ENCODE measurements at places on chromosomes 12 and 14.

- peak; percentile 80 for DNase-seq
Observed at GRCh38 chr12:124545508-124546418, 21.6 kb downstream of the NCOR2 start.

DNA sequence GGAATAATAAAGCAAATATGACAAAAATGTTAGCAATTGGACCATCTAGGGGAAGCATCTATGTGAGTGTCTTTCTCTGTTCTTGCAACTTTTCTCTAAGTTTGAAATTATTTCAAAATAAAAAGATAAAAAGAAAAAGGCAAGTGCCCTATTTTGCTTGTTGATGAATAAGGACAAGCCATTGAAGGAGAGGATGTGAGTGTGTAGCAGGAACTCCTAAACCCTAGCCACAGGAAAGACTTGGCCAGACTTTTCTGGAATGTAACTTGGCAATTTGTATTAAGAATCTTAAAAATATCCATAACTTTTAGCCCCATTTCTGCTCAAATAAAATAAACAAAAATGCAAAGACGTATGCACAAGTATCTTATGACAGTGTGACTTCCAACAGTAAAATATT is 279.4 kb downstream of the CACNA1C start:
- DNase-seq = no peak

DNA sequence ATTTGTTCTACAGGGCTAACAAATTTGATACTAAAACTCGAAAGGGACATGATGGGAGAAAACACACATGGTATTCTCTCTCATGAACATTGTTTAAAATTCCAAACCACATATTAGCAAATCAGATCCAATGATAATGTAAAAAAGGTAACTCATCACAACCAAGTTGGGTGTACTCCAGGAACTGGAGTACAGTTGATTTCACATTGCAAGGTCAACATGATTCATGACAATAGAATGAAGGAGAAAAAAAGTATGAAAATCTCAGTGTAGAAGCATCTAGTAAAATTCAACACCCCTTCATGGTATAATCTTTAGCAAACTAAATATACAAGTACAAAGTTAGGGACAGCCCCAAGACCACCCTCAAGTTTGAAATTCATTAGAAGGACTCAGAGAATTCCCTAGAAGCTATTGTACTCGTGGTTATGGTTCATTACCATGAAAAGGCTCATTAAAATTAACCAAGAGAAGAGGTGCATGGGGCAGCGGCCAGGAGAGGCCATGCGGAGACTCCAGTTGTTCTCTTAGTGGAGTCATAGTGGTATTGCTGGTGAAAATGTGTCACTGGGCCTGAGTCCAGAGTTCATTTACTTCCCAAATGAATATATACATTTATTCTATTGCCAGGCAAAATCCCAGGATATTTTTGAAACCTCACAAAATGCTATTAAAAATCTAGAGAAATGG is 3.1 kb upstream of the CDCA4 start:
- DNase-seq = no peak

DNA sequence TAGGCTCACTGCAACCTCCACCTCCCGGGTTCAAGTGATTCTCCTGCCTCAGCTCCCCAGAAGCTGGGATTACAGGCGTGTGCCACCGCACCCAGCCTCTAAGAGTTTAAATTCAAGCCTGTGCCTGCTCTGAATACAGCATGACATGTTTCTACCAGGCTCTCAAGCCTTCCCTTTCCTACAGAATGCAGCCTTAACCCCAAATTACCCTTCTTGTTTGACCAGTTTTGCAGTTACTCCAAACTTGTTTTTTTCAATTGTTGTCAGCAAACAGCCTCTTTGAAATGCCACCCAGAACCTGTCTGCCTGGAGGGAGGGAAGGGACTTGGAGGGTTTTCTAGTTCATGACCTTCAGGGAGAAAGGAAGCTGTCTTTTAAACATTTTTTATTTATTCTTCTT is 15.4 kb downstream of the GLTP start:
- DNase-seq = no peak

DNA sequence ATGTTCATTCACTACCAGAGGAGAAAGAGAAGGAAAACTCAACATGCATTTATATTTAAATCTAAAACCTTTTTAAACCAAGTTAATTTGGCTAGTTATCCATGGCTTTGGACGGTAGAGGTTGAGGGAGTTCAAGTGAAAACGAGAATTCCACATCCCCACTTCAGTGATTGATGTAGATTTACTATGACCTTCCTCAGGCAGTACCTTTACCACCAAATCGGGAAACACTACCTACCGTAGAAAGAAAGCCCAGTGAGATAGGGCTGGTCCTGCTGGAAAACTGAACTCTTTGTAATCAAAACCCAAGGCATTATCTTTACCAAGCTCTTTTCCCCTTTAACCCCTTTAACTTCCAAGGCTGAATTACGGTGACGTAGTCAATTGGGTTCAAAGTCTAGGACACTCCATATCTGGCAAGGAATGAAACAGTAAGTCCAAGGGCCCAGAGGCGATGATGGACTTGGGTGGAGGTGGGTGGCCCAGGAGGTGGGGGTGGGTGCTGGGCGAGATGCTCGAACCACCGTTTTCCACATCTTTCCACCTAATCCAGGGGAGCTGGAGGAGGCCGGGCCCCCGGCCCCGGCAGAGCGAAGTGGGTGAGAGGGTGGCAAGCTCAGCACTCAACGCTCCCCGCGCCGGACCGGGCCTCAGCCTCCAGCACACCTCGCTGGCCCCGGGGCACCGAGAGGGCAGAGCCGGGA is 618 bp downstream of the SEC23A start:
- DNase-seq = no peak

DNA sequence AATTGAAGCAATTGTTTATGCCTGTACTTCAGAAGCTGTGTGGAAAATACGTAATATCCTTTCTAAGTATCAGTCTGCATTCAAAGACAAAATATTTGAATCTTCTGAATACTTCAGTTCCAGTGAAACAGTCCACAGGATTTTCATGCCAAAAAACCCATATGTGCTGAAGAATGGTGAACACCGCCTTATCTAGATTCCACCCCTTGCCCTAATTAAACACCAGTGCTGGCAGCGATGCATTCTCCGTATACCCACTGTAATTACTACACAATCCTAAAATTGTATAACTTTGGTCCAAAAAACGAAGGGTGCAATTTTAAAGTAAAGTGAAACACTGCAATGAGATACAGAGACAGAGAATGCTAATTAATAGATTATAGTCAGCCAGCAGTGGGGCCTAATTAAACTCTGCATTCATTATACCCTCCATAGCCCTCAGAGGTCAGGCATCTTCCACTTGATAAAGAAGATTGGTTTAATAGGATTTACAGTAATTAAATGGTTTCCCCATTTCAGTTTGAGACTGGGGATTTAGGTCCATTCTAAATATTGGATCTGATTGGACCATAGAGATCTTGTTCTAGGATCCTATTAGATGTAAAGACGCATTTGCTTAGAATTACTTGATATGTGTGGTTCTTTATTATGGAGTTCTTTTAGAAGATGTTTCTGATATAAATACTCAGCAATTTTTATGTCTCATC is 43.9 kb downstream of the ERC1 start:
- DNase-seq = no peak

- no peak for DNase-seq
Observed at GRCh38 chr12:53343969-53344368, 7.8 kb upstream of the SP7 start.

- no peak for DNase-seq
Observed at GRCh38 chr12:100877776-100878175, 83.2 kb downstream of the ANO4 start.

DNA sequence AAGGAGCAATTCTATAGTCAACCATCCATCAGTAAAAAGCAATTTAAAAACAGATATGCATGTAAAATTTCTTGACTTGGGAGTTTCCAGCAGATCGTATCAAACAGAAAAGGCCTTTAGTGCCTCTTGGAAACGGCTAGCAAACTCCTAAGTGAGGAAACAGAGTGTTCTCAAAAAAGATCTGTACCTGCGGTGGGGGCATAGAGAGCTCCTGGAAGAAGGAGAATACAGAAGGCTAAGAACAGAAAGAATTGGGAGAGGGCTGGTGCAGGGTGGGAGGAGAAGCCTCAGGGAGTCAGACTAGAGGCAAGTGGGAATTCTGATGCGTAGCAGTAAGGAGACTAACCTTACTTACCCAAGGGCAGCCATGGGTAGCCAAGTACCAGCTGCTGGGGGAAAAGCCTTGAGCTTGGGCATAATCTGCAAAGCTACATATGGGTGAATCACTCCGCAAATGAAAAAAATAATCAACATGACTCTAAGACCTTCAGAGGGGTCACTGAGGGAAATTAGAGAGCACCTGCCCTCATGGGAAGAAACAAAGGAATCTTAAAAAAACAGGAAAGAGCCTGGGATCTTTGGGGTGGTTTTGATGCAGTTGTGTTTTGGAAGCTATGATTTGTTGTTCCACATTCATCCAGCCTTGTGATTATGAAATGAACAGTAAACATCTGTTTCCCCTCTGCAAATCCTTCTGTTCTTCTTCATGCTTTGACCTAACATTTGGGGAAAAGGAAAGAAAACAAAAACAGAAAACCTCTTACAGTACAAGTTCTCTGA is 10.4 kb downstream of the RHOJ start:
- no peak for DNase-seq

DNA sequence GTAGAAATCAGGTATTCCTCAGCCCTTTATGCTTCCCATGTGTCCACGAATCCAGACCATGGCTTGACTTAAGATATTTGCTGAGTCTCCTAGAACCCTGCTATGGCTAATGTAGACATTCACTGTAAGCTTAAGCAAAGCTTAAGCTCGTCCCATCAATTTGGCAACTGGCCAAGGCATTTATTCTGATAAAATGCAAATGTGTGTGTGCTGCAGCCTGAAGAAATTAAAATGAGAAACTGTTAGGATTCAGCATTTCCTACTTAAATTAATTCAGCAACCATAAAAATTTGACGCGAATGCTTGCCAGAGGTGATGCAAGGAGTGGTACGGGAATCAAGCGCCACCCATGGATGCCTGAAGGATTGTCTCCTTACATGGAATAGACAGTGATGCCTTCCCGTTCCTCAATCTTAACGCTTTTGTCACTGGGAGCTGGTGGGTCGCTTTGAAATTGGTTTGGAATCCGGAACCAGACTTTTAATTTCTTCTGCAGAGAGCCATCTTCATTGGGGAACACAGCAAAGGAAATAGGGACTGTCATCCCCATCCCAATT is 13.2 kb downstream of the HEBP1 start:
- DNase-seq = no peak

GRCh38 chr12:57090490-57090889 is 1.6 kb downstream of the NAB2 start:
- DNase-seq = no peak

- no peak for DNase-seq
Observed at GRCh38 chr14:20418501-20418909, 5.2 kb upstream of the TEP1 start.

- DNase-seq = no peak
Observed at GRCh38 chr14:100413699-100414098, 90.6 kb downstream of the SLC25A47 start.

GRCh38 chr12:20505056-20505455 is 136.7 kb downstream of the PDE3A start:
- DNase-seq = no peak

DNA sequence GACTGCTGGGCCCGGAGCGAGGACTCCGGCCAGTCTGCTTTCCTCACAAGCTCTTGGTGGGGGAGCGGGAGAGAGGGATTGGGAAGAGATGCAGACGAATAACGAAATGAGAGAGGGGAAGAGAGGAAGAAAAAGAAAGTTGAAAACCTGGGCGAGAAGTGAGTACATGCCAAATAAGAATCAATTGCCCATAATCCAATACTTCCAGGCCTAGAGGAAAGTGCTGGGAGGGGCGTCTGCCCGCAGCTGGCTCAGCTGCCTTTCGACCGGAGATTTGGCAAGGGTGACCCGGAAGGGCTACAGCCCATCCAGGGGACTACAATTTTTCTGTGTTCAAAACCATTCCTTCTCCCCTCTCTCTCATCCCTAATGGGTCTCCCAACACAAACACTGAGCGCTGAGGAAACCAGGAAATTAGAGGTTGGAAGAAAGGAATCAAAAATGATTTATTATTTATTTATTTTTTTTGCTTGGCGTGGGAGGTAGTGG is 4.9 kb downstream of the NKX2-1 start:
- no peak for DNase-seq

DNA sequence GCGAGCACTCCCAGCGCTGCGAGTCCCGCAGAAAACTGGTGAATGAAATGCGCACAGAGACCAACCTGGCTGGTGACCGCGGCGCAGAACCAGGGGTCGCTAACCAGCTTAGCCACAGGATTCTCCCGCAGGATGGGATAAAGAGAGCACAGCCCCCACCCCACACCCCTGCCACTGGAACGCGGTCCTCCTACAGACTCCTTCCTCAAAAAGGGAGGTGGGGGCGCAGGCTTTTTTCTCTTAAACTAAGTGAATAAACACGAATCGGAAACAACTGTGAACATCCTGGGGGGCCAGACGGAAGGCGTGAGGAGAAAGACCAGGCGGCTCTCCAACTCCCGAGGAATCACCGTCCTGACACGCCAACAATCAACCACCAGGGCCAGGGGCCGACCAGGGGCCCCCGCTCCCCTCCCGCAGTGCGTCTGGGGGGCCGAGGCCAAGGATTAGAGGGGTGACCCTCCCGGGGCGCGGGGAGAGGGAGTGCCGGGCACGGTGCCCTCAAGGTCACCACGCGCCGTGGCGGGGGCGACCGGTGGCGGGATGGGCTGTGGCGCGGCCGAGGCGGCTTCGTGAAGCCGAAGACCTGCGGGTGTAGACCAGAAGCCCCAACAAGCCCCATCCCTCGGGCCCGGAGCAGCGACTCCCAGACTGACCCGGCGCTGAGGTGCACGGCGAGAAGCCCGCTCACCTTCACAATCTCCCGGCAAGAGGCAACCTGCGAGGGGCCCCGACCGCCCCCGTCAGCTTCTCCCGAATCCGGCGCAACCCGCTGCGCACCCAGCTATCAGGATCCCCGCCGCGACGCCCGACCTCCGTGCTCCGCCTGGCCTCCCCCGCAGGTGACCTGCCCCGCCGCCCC is 704 bp downstream of the ATP2B1 start:
- DNase-seq = peak; percentile 59

DNA sequence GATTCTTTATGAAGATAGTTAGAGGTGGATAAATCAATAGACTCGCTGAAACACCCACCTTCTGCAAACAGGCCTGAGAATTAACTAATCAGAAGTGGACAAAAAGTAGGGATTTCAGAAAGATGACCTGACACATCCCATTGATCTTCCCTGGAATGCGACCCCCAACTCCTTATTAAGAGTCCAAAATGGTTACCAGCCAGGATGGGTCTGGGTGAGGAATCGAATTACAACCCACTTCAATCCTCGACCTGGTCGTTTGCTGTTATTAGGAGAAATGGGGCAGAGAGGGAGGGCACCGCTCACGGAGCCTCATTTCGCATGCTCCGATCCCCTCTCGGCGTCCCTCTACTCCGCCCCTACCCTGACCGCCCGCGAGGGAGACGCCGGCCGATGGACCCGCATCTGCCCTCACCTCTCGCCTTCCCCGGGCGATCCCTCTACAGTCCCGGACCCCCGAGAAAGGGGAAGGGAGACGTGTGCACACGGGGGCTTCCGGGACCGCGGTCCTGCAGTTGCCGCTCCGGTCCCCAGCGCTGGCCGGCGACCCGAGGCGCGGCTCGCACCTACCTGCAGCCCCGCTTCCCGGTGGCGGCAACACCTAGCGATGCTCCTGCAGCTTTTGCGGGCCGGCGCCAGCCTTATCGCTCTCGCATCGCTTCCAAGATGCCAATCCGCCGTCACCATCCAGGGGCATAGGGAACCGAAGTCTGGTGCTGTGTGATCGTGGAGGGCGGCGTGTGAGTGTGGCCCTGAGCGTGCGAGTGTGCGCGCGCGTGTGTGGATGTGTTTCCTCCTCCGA is 69.3 kb upstream of the USP15 start:
- DNase-seq = peak; percentile 23

Data from activated CD4-positive, alpha-beta T cell treated with anti-CD3 and anti-CD28 coated beads for 48 hours (primary cell).